ENCODE measurements at places on chromosomes 2 and 18. TPM values are rescaled to one million over a fixed set of nuclear protein-coding genes. Genes with fewer than 3 reads are reported as not detected.
A peak's percentile ranks its signal among the peaks of the same experiment; 100 is the strongest.

GRCh38 chr2:2156881-2157280, 174.2 kb downstream of the MYT1L start:
- H3K36me3 ChIP-seq, result no peaks in the 10 kb centered on the region
- no peak overlapping the region for H3K27ac ChIP-seq
- no peak overlapping the region for H3K4me3 ChIP-seq
- H3K4me1 ChIP-seq, result no peaks in the 10 kb centered on the region

- no peak overlapping the region for H3K4me3 ChIP-seq
- DNase-seq, result no peak
- H3K27ac ChIP-seq, result no peak overlapping the region
- H3K4me1 ChIP-seq, result peaks cover 13% of the 10 kb centered on the region
Observed at GRCh38 chr2:158935617-158936016, 32.8 kb upstream of the TANC1 start.

- no peaks in the 10 kb centered on the region for H3K27me3 ChIP-seq
- no peaks in the 10 kb centered on the region for H3K4me1 ChIP-seq
- H3K4me3 ChIP-seq, result no peak overlapping the region
- no peak overlapping the region for H3K27ac ChIP-seq
Observed at GRCh38 chr2:154120706-154121105, 249.0 kb downstream of the GALNT13 start.

- H3K27me3 ChIP-seq, result no peaks in the 10 kb centered on the region
- no peaks in the 10 kb centered on the region for H3K36me3 ChIP-seq
- H3K4me1 ChIP-seq, result peaks cover 96% of the 10 kb centered on the region
- no peak overlapping the region for H3K4me3 ChIP-seq
- H3K27ac ChIP-seq, result peak overlapping the region; percentile 97
Observed at GRCh38 chr2:239300242-239300641, 100.6 kb downstream of the HDAC4 start.

DNA sequence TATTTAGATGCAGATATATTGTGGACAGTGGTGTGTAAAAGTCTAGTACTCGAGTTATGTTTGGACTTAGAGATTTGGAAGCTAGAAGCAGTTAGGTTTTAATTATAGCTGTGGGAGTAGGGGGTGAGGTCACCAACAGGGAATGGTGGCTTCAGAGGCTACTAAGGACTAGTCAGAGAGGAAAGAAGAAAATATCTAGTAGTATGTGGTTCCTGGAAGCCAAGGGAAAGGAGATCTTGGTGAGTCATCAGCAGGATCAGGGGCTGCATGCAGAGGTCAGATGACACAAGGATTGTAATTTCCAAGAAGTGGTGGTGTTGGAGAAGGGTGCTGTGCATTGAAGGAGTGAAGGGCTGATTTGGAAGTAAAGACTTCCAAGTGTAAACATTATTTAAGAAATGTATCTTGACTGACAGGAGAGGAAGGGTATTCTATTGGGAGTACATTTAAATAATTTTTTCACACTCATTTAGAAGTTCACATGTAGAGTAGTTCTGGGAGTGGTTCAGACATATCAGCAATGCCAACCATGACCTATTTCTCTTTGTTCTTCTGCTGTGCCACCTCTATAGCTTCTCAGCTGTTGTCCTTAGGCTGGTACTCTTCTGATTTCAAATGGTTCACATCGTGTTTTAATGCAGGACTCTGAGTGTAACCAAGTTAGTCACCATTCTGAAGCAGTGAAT, 59.1 kb downstream of the ACSL3 start:
- no peak for DNase-seq
- H3K4me3 ChIP-seq, result no peak overlapping the region
- H3K36me3 ChIP-seq, result no peaks in the 10 kb centered on the region
- peaks cover 5% of the 10 kb centered on the region for H3K4me1 ChIP-seq
- no peak overlapping the region for H3K27ac ChIP-seq
- no peaks in the 10 kb centered on the region for H3K27me3 ChIP-seq

GRCh38 chr2:235614176-235614860, 120.5 kb downstream of the AGAP1 start:
- H3K4me3 ChIP-seq, result no peak overlapping the region
- no peaks in the 10 kb centered on the region for H3K27me3 ChIP-seq
- H3K36me3 ChIP-seq, result no peaks in the 10 kb centered on the region
- H3K4me1 ChIP-seq, result peaks cover 9% of the 10 kb centered on the region
- no peak for DNase-seq

DNA sequence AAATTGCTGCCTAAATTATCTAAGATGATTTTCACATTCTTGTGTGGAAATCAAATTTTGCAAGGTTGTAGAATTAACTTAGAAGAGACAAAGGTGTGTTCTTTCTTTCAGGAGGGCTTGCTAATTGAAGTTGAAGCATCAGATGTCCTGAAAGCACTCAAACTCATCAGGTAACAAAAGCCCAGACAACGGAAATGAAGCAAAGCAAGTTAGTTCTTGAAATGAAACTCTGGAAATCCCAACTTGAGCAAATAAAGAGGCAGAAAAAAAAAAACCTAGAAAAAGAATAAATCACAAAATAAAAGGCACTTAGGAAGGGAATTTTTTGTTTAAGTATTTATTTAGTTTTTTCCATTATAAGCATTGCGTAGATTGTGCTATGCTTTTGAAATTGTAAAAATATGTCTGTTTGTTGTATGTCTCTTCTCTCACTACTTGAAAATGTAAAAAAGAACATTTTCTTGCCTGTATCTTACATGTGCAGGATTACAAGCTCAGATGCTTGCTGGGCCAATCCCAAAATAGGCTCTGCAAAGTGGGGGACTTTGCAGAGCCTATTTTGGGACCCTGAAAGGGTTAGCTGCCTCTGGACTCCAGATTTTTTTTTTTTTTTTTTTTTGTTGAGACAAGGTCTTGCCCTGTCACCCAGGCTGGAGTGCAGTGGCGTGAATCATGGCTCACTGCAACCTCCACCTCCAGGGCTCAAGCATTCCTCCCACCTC, 46.7 kb downstream of the FAM161A start:
- no peaks in the 10 kb centered on the region for H3K4me1 ChIP-seq
- H3K4me3 ChIP-seq, result no peak overlapping the region
- H3K36me3 ChIP-seq, result no peaks in the 10 kb centered on the region
- H3K27ac ChIP-seq, result no peak overlapping the region
- no peaks in the 10 kb centered on the region for H3K27me3 ChIP-seq

DNA sequence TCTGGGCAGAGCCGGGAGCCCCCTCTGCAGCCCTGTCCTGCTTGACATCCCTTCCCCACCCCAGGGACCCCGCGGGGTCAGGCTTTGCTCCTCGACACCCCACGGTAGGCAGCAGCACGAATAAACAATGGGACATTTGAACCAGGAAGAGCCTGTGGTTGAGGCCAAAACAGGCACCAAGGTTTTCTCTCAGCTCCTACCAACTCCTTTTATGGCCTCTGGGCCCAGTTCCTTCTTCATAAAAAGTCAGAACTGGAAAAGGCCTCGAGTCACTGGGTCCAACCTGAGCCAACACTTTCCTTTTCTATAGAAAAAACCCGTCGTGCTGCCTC, 20.6 kb downstream of the TEX44 start:
- no peaks in the 10 kb centered on the region for H3K27me3 ChIP-seq
- H3K4me1 ChIP-seq, result peaks cover 54% of the 10 kb centered on the region
- H3K36me3 ChIP-seq, result no peaks in the 10 kb centered on the region
- peak overlapping the region; percentile 48 for H3K4me3 ChIP-seq
- H3K27ac ChIP-seq, result peak overlapping the region; percentile 98

GNLY gene
- 13.9 TPM for polyA plus RNA-seq

ZBTB7C gene
- 16.9 TPM for polyA plus RNA-seq

DNAH7 gene
- 1.4 TPM for polyA plus RNA-seq

LYPD1 gene
- 2.4 TPM for polyA plus RNA-seq

DARS1 gene
- polyA plus RNA-seq, result 31.4 TPM

PSMA8 gene
- polyA plus RNA-seq, result not detected
